ENCODE measurements at places on chromosomes 7 and 10.

DNA sequence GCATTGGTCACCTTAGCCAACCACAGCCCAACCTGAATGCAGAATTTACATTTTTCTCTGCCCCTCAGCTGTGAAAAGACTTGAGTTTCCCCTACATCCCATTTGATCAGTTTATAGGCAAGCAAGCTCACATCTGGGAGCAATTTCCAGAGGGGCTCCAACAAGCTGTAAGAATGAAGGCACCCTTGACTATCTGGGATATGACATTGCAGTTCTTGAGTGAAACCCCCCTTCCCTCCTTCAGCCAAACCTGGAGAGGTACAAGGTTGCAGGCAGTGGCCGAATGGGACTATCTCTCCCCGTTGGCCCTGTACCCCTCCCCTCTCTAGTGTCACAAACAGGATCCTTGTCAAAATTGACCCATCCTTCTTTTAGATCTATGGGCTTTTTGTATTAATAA, 30.5 kb downstream of the POLL start:
- no peak for DNase-seq

GRCh38 chr7:20777377-20778062, 9.2 kb downstream of the SP8 start:
- no peak for DNase-seq

GRCh38 chr10:99233000-99233688, 2.5 kb downstream of the HPSE2 start:
- DNase-seq = no peak

- no peak for DNase-seq
Observed at GRCh38 chr10:79282388-79282787, 64.9 kb upstream of the PPIF start.

GRCh38 chr10:22443175-22443901, 98.0 kb downstream of the SPAG6 start:
- DNase-seq = no peak
